ENCODE measurements at places on chromosomes 4 and X.

DNA sequence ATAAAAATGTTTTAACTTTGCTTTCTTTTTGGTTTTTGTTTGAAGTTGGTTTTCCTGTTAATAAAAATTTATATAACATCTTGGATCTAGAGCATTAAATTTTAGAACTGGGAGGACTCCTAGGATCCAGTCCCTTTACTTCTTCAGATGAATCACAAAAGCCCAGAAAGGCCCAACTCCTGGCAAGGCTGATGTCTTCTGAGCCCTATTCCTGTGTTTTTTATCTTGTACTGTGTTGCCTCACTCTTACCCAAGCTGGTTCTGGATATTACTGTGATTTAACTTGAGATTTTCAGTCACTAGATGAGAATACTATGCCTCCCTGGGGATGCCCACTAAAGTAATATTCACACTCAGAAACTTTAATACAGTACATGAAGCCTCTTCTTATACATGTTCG lies 127.1 kb upstream of the GALNT7 start:
- DNase-seq, result no peak

DNA sequence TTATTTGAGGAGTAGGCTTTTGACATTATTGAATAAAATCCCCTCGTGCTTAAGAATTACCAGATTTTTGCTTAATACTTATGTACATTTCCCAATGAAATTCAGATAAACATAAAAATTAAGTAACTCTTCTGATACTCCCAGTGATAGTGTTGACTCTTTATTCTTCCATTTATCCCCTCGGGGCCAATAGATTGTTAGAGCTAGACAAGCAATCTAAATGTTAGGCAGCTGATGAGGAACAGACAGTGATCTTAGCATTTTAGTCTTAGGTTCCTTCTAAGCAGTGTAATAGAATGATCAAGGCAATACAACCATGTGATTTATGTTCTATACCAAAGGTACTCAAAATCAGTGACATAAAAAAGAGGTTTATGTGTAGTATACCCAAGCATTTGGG lies 68.7 kb downstream of the USP9X start:
- DNase-seq, result no peak

GRCh38 chr4:7156761-7157488 lies 35.4 kb upstream of the SORCS2 start:
- no peak for DNase-seq

DNA sequence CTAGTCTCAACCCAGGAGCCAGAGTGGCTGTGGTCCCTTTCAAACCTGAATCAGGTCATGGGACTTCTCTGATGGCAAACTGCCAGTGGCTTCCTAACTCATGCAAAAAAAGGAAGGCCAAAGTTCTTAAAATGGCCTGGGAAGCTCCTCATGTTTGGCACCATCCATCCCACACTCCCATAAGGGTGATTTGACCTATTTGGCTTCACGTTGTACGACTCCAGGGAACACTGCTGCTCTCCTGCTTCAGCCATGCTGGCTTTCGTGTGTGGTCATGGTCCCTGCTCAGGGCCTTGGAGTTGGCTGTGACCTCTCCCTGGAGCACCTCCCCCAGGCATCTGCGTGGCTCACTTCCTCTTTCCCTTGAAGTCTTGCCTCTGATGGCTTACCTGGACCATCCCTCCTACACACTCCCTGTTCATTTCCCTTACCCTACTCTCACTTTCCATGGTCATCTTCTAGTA lies 12.8 kb upstream of the TMSB4X start:
- no peak for DNase-seq

DNA sequence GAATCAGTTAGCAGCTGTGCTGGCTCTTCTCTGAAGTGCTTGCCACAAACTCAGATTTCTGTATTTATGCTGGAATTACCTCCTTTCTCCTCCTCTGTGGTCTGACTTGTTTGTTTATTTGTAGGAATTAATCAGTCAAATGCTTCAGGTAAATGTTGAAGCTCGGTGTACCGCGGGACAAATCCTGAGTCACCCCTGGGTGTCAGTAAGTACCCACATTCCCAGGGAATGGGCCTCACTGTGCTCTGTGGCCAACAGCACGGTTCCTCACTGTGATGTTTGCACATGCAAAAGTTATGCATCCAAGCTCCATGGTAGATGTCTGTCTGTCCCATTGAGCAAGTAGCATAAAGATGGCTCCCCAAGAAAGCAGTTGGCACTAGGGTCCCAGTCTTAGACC lies 169.9 kb downstream of the DCLK2 start:
- no peak for DNase-seq

- no peak for DNase-seq
Measured at GRCh38 chr4:26420438-26420837, 69.8 kb downstream of the CCKAR start.

GRCh38 chr4:26892480-26893150 lies 32.0 kb downstream of the STIM2 start:
- DNase-seq, result no peak

DNA sequence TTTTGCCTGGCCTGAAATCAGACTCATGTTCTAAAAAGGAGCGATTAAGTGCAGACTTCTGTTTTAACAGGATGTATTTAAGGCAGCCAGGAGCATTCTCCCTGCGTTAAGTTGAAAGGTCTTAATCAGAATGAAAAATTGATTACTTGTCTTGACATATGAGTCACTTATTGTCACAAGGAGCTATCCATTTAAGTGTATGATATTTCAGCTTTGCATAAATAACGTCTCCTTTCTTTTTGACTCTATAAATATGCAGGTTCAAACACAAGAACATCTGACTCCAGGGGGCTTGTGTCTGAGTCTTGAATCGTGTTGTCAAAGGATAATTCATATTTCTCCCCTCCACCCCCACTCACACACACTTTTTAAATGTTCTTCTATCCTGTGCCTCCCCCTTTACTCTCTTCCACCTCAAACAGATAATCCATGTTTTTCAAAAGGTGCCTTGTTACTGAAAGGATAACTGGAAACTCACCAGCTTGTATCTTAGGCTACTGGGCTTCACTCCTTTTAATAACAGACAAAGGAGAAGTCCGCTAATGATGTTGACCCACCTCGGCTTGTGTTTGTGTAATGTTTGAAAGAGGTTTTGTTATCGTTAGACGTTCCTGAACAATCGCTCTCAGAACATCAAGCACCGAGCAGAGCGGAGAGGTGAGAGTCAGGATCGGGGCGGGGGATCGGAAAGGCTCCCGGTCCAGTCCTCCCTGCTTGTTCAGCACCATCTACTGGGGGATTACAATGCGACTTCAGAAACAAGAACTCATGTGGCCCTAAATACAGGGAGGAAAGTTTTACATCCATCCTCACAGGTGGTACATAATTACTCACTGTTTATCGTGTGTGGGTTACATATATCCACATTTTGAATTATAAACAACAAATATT lies 107.5 kb upstream of the RPL34 start:
- no peak for DNase-seq

DNA sequence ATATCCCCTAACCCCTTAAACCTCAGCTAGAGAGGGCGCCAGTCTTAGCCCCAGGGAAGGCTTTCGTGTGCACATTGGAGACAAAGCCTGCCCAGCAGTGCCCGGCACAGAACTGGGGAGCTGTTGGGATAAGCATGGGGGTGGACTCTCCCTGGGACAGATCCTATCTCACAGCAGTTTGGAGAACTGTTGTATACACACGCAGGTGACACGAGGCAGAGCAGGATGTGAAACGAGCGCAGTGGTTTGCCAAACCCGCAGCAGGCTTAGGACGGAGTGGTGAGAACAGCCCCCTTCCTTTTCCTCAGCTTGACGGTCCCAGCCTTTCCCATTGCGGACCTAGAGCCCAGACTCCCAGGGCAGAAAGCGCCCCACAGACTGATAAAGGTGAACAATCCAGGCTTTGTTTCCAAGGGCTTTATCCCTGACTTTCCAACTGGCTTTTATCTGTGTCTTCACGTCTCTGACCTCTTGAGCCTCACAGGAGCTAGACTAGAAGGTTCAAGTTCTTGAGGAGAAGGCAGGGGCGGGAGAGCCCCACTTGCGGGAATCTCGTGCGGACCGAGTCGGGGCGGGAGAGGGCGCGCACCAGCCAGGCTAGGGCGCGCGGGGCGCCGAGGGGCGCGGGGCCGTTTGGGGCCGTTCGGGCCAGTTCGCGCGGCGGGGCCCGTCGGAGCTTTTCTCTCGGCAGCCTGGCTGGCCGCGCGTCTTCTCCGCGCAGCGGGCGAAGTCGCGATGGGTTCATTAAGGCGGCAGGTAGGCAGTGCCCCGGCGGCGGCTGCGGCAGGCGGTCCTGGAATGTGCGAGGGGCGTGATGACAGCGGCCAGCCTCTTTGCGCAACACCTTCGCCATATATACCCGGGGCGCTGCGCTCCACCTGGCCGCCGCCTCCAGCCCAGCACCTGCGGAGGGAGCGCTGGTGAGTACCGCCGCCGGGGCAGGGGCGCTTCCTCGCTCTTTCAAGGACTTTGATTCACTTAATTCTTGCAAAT lies at the start of gene SLC34A2:
Gene SLC34A2, plus strand, starts transcription at position 881 of the 993 bp plus-strand sequence. CDS start 6,650 bp downstream, outside the sequence.
- DNase-seq, result no peak

DNA sequence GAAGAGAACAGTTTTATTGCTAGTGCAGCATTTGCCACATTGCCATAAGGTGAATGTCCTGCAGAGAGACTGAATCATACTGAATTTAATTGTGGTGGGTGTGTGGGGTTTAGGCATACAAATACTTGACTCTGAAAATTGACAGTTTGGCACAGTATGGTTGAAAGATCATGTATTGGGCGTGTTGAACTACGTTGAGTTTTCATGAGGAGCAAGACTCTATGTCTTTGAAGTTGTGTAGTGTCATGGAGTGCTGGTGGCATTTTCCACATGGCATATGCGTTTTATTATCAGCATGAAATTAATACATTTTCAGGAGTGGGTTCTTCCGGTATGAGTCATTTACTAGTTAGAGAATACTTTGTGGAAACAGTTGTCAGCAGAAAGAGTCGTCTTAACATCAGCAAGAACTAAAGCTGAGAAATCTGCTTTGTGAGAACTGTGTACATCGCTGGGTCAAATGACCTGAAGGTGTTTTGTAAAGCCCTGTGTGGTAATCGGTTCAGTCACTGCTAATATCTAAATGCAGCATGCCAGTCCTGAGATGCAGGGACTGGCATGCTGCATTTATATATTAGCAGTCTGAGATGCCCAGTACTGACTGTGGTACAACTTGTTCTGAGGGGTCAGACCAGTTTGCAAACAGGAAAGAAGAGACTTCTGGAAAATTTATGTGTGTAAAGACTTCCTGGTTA lies 50.3 kb downstream of the ARHGAP10 start:
- no peak for DNase-seq

GRCh38 chr4:152554742-152555141 lies 18.9 kb upstream of the FBXW7 start:
- DNase-seq, result no peak

DNA sequence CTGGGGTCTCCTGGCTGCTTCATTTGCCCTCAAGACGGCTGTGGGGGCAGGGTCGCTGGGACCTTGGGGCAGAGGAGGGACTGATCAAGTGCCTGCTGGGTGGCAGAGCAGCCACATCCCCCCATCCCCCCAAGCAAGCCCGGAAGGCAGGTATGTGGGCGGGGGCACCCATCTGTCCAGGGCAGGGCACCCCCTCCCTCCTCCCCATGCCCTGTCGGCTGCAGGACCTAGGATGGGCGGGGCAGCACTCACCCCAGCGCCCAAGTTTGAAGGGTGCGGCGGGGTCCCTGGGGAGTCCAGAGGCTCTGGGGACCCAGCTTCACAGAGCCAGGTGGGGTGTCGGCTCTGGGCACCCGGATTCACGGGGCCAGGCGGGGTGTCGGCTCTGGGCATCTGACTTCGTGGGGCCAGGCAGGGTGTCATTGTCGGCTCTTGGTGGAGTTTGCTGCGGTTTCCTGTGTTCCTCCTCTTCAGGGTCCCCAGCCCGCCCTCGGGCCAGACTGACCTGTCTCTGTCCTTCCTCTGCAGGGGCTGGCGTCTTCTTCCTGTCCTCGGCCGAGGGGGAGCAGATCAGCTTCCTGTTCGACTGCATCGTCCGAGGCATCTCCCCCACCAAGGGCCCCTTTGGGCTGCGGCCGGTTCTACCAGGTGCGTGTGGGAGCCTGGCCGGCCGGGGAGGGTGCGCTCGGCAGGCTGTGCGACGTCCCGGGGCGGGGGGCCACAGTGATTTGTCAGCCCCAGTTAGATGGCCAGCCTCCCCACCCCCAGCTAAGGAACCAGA lies 22.1 kb downstream of the DOK7 start:
- DNase-seq, result no peak

DNA sequence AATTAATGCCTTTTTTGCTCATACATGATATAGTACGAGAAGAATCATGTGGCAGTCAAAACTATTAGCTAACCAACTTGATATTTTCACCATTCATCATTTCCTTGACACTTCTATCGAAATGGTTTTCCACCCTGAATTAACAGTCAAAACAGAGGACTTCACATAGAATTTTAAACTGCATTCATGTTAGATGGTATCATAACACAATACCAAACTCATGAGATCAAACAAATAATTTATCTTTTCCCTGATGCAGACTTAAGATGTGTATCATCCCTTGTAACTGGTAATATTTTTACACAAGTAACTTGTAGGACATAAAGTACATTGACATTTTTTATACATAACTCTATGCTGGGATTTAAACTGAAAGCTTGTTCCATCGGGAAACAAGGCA lies 18.2 kb upstream of the ANTXR2 start:
- DNase-seq, result no peak

DNA sequence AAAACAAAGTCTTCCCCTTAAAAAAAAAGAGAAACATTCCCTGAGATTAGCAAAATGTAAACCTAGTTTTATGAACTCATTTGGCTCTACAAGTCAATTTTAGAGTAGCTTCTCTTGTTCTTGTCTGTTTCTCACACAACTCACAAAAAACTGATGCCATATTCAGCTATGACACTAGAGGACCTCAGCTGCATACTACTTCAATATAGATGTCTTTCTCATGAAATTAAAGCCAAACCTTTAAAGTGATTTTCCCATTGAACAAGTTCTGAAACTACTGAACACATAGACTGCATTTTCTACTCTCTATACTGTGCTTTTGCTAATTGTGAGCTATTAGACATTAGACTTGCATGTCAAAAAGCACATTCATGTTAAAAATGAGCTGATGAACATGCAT lies 49.8 kb downstream of the TBCK start:
- no peak for DNase-seq

GRCh38 chrX:41265615-41266014 lies 68.3 kb upstream of the DDX3X start:
- DNase-seq, result peak; percentile 0

DNA sequence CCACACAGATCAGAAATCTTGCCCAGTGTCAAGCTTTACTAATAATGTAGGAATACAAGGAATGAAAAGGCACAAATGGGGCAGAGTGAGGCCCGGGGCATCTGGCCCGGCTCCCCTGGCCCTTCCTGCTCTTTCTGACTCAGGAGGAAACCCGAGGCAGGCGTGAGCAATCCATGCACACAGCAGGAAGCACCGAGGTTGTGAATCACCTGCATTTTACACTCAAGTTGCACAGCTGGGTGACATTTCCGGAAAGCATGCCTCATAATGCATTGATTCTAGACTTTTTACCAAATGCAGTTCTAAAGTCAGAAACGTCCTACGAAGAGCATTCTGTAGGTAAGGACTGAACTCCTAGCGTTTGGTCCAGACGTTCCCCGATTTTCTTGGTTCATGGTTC lies 38.9 kb downstream of the PRIMPOL start:
- DNase-seq, result peak; percentile 79

DNA sequence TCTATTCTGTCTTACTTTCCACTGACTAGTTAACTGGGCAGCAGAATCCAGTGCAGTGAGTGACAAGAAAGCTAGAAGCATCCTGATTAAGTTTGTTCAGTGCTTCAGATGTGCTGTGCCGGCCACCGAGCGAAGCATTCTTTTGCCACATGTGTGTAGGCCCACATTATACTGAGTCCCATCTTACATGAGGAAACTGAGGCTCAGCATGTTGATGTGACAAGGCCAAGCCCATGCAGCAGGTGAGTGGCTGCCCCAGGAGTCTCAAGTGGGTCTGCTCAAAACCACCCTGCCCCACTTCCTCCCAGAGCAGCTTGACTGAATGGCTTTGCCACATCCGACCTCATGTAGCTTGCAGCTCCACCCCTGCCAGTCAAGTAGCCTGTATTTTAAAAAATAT lies 50.5 kb downstream of the RHOH start:
- DNase-seq, result no peak

Measured in epithelial cell of prostate (primary cell).